ENCODE measurements at places on chromosomes 2 and 18.

DNA sequence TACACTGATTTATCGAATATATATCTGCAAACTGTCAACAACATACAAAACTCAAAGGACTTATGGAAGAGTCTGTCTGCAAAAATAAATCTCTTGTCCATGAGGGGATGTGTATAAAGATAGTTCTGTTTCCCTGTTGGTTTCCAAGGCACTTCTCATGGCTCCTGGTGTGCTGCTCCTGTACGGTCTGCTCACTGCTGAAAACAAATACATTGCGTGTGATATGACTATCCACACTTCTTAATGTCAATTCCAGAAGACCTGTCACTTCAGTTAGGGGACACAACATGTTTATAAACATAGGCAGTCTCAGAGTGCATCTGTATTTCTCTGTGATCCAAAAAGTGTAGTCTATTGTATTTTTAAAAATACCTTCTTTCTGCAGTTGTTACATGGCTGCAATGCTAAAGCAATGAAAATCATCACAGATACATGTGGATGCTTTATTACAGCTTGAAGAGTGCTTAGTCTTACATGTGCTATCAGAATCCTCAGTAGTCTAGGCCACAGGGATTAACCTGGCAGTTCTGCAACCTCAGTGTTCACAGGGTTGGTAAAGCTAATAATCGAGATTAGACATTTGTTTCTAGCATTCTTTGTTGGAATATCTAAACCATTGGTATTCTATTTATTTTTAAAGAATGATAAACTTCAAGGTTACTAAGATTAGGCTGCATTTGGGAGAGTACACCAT lies 7.8 kb downstream of the ALKAL2 start:
- no peak for DNase-seq

GRCh38 chr2:179410552-179411356 lies 146.1 kb upstream of the SESTD1 start:
- DNase-seq = peak; percentile 41

- no peak for DNase-seq
Observed at GRCh38 chr2:60260639-60261296, 292.7 kb downstream of the BCL11A start.

DNA sequence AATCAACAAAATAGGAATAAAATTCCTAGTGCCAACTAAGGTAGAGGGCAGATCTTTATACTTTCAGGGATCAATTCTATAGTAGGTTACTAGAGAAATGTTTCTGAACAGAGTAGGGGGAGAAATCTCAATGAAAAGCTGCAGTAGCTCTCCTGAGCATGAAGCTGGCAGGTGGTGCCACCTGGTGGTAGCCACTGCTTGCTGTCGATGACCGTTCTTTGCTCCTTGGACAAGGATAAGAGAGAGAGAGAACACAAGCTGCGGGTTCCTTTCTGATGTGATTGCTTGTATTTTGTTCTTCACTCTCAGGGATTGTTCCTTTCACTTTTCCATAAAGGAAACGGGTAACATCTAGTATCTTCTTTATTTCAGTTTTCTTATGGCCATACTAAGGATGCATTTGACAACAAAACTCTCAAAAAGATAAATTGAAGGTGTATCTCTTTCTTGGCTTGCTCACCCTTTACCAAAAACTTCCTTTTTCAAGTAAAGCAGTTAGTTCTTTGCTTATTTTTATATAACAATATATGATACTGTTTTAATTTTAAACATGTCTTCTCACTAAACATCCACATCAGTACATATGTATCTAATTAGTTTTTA lies 18.6 kb upstream of the MRPL19 start:
- peak; percentile 68 for DNase-seq

DNA sequence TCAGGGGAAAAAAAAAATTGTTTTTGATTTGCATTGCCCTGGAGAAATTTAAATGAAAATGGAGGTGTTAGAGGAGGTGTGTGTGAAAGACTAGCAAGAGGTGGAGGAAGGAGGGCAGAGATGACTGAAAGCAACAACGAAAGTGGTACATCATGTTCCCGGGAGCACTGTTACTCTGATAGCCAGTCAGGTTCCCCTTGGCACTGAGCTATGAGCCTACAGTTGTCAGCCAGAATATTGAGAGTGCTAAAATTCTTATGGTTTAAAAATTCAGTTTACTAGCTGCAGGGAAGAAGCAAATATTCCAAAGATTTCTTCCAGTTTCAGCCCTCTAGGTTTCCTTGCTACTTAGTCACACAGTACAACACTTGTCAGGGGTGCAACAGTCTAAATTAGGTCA lies 366.7 kb upstream of the DLGAP1 start:
- DNase-seq = no peak

GRCh38 chr18:43757273-43757672 lies 480.0 kb upstream of the SYT4 start:
- no peak for DNase-seq

GRCh38 chr18:6798896-6799295 lies 69.4 kb downstream of the ARHGAP28 start:
- DNase-seq = no peak

- no peak for DNase-seq
Observed at GRCh38 chr18:64718808-64719207, 569.9 kb upstream of the LINC00305 start.

- DNase-seq = no peak
Observed at GRCh38 chr2:29273685-29274611, 158.7 kb downstream of the CLIP4 start.

DNA sequence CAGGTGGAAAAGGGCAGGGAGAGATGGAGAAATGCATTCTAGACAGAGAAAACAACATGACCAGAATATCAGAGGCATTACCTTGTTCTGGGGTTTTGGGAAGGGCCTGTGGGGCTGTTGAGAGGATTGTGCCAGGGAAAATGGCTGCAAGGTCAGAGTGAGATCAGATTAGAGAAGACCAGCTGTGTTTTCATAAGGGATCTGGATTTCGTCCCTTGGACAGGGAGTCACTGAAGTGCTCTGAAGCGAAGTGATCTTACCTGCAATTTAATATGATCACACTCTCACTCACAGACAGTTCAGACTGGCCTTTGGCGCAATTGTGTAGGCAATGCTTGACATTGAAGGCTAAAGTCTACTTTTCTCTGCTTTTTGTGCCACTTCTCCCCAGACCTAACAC lies 20.3 kb upstream of the REG3G start:
- DNase-seq = no peak

GRCh38 chr2:217337771-217338170 lies 477.9 kb upstream of the TNP1 start:
- no peak for DNase-seq

GRCh38 chr2:181304011-181304844 lies 153.0 kb upstream of the ITGA4 start:
- DNase-seq = peak; percentile 26

DNA sequence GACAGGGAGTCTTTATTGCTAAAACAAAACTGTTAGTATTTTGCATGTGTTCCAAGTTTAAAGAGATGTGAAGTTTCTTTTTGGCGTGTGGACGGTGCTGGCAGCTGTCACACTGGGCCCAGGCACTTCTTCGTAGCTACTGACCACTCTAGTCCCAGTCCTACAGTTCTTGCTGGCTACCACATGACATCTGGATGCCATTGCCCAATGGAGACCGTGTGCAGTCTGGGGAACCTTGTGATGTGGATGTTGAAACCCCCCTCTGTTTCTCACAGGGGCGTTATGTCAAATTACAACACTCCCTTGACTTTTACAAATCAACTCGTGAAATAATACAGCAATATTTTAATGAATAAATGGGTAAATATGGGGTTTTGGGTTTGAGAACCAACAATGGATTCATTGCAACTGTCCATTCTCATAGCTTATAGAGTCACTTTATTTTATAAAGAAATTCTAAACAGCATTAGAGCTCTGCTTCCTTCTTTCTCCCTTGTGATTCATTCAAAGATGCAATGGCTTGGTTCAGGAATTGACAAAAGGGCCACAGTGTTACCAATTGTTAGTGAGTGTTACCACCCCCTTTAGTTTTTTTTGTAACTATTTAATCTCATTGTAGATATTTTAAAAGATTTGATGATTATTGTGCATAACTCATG lies 1.2 kb downstream of the GPD2 start:
- no peak for DNase-seq

DNA sequence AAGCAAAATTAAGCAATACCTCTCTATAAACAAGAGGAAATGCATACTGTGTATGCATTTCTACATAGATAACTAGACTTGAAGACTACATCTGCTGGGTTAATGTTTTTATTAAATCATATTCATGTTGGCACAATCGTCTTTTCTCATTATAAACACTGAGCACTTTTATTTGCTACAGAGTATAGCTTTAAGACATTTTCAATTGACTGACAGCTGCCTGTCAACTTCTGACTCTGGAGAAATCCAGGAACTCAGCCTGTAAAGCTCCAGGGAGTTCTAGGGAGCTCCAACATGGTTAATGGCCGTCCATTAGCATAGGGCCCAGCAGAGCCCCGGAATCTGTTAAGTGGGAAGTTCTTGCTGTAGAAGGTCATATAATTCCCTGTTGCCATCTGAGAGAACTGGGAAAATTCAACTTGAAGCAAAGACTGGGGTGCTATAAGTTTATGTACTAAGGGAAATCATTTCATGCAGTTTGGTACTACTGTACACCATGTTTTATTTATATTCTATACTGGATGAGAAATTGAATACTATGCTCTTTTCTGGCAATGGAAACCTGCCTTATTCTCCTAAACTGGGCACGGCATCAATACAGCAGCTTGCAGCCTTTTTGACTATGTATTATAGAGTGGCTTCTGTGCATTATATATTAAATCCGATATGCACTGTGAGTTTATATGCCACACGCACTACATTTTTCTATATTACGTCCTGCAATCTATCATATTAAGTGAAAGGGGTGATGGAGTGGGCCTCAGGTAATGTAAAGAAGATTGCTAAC lies 243.5 kb upstream of the ZNF521 start:
- DNase-seq = no peak

GRCh38 chr2:138030459-138030858 lies 66.2 kb downstream of the HNMT start:
- DNase-seq = peak; percentile 11

DNA sequence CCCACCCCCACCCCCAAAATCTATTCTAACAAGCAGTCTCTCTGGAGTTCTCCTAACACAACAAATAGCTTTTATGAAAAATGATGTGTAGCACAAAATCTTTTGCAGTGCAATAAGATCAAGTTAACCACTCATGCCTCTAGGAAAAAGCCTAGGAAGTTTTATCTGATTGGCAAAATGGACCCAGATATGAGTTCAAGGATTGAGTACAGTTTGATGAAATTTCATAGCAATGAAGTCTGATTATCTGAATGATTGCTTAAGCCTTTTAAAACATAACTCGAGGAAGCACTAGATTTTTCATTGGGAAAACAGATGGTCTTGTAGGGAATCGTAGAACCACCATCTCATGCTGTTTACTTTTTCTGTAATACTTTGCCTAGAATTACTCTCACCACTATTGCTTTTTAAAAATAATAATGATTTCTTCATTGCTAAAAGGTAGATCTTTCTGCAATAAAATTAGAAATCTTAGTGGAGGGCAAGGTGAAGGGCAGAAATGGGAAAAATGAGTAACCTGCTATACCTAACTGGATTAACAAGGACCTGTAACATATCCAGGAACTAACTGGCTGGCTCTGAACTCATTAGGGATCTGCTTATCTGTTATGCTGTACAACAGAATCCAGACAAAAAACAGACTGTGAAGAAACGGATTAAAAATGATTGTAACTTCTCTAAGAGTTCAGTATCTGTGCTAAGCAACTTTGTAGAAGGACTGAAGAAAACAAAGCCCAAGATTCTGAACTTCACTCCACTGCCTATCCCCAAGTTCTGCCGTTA lies 73.7 kb upstream of the ETAA1 start:
- DNase-seq = no peak

DNA sequence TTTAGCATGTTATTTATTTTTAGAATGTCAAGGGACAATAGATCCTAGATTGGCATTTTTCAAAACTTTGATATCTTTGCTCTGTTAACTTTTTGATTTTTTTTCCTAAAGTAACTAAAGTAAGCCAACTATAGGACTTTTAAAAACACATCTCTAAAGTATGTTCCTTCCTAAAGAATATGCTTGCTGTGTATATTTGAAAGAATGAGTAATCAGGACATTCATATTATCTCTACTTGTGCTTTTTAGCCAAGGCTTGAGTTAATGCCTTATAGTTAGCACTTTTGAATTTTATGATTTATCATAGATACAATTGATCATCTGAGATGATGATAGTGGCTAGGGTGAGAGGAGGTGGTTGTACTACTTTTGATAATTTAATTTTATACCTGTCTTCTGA lies 93.6 kb downstream of the BABAM2 start:
- DNase-seq = no peak

DNA sequence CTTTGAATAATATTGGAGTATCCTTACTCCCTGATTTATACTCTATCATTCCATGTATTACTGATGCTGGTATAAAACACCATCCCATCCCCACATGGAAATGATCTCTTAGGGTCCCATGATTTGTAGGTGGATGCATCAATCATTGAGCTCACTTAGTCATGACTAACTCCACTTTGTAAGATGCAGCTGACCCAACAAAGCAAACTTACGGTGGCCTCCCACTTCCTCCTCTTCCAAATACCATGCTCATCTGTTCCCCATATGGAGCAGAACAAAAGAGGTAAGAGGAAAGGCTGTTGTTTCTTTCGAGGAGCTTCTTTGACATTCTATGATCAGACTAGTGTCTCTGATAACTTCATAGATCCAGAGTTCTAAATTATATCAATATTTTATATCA lies 640.2 kb upstream of the SLC39A10 start:
- no peak for DNase-seq

DNA sequence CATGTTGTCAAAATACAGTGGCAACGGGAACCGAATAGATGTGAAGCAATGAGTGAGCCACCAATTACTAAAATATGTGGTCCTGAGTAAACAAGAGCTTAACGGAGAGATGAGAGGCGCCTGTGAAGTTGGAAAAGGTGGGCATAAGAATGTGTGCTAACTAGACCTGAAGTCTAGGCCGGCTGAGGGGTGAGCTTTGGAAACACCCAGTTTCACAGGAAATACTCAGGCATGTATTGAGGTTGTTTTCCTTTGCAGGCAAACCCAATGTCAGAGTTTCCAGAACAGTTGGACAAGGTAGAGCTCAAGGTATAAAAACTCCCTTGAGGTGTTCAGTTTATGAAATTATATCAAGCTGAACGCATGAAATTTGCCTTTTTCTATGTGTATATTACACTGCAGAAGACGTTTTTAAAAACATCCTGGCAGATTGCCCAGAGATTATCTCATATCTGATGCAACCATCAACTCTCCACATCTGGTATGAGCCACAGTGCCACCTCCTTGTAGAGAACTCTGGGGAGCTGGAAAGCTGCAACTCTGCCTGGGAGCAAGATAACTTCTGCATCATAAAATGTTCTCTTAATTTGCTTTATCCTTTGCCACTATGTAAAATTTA lies 3.9 kb upstream of the WDSUB1 start:
- DNase-seq = no peak

DNA sequence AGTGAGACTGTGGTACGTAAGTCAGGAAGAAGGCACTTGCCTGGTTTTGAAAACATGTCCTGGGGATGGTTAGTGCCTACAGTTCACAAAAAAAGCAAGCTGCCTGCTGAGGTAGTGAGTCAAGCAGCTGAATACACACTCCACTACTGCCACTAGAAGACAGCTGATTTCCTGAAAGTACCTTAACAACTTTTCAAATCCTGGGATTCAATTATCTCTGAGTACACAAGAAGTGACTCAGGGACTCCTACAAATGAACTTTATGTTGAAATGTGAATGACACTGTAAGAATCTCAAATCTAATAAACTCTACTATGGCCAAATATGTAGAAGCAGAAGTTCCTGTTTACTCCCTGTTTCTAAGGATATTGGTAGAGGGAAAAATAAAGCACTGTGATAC lies 58.0 kb upstream of the ARL5A start:
- no peak for DNase-seq
